ENCODE measurements at places on chromosomes 5 and 9. TPM values are rescaled to one million over a fixed set of nuclear protein-coding genes. Genes with fewer than 3 reads are reported as not detected.
A peak's percentile ranks its signal among the peaks of the same experiment; 100 is the strongest.

CYSTM1 gene
- 63.4 TPM for polyA plus RNA-seq

ARHGEF39 gene
- polyA plus RNA-seq, result 6.1 TPM

RNF208 gene
- 14.9 TPM for polyA plus RNA-seq

HINT2 gene
- polyA plus RNA-seq, result 52.4 TPM

IFNA21 gene
- polyA plus RNA-seq, result not detected

LEAP2 gene
- polyA plus RNA-seq, result 7.8 TPM

FAM221B gene
- 0.60 TPM for polyA plus RNA-seq

ARSI gene
- polyA plus RNA-seq, result 2.5 TPM

DNA sequence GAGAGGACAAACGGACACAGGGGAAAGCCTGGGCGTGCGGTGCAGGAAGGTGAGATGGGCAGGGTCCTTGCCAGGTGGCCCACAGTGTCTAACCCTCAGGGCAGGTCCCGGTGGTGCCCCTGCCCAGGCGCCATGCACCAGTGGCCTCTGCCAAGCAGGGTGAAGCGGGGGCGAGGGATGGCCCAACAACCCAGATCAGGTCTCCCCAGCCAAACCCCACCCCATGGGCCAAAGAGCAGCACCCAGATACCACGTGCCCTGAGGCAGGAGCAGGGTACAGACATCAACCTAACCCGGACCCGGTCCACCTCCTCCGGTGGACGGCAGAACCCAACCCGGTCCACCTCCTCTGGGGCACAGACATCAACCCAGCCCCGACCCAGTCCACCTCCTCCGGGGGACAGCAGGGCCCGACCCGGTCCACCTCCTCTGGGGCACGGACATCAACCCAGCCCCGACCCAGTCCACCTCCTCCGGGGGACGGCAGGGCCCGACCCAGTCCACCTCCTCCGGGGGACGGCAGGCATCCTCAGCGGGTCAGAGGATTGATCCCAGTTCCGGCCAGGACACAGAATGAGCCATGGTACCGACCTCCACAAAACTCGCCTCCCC, 12.8 kb downstream of the SLC12A7 start:
- no peak for DNase-seq

DNA sequence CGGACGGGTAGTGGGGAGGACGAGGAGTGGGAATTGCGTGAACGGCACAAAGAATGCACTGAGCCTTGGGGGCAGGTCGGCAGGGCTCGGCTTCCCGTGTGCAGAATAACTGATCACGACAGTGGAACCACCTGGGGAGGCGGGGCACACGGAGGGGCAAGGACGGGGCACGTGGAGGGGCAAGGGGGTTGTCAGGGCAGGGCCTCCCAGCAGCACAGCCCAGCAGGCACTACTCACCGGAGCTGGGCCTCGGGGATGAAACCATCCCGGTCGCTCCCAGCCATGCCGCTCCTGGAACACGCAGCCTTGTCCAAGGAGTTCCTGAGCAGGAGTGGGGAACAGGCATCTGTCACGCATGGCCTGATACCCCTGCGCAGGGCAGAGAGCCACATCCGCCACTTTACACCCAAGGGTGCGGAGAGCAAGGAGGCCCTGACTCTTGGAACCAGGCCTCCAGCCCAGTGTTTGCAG, 33.4 kb downstream of the SARDH start:
- DNase-seq, result no peak

DNA sequence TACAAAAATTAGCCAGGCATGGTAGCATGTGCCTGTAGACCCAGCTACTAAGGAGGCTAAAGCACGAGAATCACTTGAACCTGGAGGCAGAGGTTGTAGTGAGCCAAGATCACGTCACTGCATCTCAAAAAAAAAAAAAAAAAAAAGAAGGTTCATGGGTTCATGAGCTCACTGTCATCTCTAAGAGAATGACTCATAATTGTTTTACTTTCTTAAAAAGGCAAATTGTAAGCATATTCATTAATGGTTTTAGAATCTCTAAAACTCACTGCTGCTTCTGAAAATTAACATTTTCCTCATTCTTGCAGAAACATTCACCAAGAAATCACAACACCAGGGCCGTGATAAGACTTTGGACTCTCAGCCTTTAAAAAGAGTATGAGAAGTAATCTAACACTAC, 103.6 kb downstream of the GNA14 start:
- DNase-seq, result no peak

DNA sequence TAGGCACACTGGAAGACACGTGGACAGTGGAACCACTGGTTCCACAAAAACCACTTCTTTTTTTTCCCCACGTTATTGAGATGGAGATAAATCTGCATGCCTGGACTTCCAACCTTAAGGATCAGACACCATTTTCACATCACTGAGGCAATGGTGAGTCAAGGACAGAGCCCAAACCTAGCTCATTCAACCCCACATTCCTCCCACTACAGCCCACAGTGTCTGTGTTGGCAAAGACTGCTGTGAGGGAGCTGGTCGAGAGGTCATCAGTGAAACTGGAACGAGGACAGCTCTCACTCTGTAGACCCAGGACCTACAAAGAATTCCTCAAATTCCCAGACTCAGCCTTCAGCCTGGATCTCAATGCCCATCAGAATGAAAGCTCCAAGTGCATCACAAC, 74.8 kb downstream of the ABCA1 start:
- DNase-seq, result no peak

DNA sequence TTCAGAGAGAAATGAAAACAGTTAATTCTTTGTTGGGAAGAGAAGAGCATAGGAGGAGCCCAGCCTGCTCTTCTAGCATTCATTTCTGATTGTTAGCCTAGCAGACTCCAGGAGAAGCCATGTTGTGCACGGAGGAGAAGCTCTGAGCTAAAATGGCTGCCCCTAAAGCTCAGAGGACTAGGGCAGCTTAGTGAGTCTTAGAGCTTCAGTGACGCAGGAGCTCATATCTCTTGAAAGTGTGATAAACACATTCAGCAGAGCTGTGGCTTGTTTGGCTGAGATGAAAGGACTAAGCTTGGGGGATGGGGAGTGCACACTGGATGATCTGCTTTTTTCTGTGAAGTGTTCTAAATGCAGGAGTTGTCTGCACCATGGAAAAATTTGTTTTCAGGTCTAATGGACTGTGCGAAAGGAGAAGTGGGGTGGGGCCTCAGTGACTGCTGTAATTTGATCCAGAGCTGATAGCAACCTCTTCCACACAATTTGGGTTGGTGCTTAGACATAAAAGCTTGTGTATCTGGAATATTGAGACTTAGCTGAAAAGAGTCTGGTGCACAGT, 58.5 kb downstream of the ZNF462 start:
- DNase-seq, result peak; percentile 48

DNA sequence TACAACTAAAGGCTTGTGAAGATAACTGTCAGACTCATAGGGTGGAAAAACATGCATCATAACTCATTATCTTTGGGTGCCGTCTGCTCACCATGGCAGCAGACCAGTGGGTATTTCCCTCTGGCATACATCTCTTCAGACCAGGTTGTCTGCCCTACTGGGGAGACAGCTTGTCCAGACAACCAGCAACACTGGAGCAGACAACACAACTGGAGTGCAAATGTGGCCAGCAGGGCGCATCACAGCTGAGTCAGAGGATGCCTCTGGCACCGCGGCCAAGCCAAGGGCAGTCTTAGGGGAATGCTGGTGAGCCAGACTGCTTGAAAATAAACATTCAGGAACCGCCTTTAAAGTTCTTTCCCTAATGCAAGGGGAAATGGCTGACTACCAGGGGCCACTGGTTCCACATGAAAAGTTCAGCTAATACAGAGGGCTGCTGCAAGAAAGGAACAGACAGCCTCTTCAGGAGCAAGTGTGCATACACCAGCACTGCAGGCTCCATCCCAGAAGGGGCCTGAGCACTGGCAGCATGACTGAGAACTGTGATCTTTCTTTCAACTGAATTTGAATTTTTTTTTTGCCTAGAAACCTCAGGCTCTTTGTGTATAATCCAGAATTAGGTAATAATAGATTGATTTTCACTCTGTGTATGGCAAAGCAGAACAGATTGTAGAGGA, 77.3 kb downstream of the MAMDC2 start:
- no peak for DNase-seq

- no peak for DNase-seq
Measured at GRCh38 chr5:167949435-167949834, 342.0 kb upstream of the WWC1 start.

DNA sequence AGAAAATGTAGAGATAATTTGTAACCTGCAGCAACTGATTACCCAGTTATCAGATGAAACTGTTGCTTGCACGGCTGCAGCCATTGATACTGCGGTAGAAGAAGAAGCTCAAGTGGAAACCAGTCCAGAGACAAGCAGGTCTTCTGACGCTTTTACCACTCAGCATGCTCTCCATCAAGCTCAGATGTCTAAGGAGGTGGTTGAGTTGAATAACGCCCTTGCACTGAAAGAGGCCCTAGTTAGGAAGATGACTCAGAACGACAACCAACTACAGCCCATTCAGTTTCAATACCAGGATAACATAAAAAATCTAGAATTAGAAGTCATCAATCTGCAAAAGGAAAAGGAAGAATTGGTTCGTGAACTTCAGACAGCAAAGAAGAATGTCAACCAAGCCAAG, 1.7 kb downstream of the KIF4B start:
- DNase-seq, result no peak

DNA sequence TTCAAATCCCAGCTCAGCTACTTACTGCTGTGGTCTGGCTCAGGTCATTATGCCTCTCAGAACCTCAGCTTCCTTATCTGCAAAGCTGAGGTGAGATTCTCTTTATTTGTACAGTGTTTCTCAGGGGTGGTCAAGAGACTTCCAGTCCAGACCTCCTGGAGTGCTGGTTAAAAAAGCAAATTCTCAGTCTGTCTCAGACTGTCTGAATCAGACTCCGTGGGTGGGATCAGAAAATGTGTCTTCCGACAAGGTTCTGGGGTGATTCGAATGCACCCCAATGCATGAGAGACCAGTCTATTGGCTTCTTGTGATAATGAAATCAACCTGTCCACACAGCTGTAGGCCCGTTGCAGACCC, 137.7 kb upstream of the SMIM23 start:
- no peak for DNase-seq

- no peak for DNase-seq
Measured at GRCh38 chr9:98912450-98912849, 31.3 kb upstream of the COL15A1 start.

- DNase-seq, result no peak
Measured at GRCh38 chr9:7145361-7146069, 387.7 kb downstream of the KDM4C start.

GRCh38 chr9:136289651-136290507, 14.0 kb downstream of the CCDC187 start:
- no peak for DNase-seq

- DNase-seq, result no peak
Measured at GRCh38 chr5:143245929-143246561, 157.4 kb downstream of the NR3C1 start.

DNA sequence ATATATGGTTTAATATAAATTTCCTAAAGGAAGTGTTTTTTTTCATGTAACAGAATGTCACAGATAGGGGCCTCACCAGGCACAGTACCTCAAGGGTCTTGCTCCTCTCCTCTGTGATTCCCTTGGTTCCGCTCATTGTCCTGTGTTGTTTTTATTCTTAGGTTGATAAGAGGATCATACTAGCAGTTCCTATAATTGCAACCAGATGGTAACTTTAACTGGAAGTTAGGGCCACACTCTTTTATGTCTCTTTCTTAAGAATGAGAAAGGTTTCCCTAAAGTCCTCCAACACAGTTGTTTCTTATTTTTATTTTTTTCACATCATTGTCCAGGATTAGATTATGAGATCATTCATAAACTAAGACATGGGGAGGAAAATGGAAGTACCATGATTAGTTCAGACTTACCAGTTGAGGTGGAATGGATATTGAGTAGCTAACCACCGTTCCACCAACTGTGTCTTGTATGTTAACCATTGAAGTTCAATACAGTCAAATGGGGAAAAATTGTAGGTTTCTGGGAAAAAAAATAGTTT, 41.1 kb downstream of the FAM174A start:
- no peak for DNase-seq

DNA sequence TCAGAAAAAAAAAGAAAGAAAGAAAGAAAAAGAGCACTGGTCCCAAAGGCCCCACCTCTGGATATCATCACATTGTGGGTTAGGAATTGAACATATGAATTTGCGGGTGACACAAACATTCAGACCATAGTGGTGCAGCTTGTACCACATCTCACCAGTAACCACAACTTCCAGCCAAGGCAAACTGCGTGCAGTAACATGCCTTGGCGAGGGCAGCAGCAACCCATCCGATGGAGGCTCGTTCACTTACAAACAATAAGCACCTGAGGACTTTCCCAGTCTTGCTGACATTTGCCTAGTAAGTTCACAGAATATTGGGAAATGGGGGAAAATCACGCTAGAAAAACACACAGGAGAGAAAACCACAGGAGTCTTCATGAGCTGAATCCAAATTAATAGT, 508.1 kb downstream of the ZNF608 start:
- DNase-seq, result no peak

GRCh38 chr5:102835717-102836116, 80.6 kb downstream of the PAM start:
- DNase-seq, result no peak

- DNase-seq, result peak; percentile 27
Measured at GRCh38 chr9:14693251-14693861, at the start of gene ZDHHC21. Gene ZDHHC21, minus strand, starts transcription at chr9:14693432. Its CDS starts 19,092 bp downstream, at chr9:14674340.

DNA sequence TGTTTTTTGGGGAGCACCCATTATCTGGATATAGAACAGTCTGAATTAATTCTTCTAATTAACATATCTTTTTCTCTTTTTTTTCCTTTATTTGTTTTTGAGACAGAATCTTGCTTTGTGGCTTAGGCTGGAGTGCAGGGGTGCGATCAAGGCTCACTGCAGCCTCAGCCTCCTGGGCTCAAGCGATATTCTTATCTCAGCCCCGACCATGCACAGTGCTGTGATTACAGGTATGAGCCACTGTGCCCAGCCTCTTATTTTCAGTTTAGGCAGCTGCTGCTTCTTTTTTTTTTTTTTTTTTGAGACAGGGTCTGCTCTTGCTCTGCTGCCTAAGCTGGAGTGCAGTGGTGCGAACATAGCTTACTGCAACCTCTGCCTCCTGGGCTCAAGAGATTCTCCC, 20.2 kb downstream of the UBE2R2 start:
- no peak for DNase-seq

GRCh38 chr5:119596046-119596445, 33.3 kb upstream of the FAM170A start:
- no peak for DNase-seq

DNA sequence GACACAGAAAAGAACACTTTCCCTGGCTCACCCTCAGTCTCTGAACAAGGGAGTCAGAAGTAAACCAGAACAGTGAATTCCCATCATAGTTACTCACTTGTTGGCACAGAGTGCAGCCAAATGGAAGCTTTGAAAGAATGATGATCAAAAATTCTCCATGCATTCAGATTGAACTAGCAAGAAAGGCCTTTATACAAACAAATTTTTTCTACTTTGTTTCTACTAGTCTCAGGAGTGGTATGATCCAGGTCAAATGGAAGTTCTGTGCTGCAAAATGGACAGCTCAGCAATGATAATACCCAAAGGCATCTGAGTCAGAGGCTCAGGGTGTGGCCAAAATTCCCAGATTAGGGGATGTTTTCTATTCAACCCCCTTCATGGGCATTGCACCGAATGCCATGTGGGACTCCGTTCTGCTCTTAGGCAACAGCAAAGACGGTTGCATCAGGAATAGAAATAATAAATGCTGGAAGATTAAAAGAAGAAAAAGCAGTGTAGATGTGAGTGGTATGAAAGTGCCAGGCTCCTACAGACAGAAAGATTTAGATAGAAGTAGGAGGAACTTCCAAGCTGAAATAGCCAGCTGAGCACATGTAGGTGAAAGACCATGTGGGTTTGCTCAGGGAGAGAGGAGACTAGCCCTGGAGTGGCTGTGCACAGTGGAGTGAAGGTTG, 24.0 kb upstream of the ASPN start:
- DNase-seq, result no peak

- peak; percentile 20 for DNase-seq
Measured at GRCh38 chr5:163915481-163915961, 410.1 kb downstream of the MAT2B start.
